ENCODE measurements at places on chromosomes 16 and 17. TPM values are rescaled to one million over a fixed set of nuclear protein-coding genes. Genes with fewer than 3 reads are reported as not detected.

DNA sequence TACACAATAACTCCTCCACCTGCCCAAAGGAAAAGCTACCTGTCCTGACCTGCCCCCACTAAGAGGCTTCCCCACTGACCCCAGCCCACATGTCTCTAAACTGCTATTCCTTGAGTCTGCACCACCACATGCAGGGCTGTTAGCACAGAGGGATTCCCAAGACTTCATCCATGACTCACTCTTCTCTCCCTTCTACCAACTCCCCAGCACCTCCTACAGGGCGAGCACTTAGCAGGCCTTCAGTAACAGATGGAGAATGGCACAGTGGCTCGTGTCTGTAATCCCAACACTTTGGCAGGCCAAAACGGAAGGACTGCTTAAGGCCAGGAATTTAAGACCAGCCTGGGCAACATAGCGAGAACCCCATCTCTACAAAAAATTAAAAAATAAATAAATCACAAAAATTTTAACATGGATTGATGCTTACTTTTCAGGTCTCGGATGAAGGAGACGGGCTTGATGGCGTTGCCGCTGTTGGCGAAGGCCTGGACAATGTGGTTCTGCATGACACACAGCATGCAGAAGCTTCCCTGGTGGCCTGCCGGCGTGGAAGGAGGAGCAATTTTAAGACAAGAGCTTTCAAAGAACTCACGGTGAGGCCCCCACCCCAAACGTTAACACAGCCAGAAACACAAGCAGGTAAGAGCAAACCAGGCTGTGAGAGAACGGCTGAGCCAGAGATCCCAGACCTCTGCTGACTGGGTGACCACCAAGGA lies 12.0 kb downstream of the USP36 start:
- DNase-seq: no peak

Gene PROCA1
- 3.5 TPM for total RNA-seq

Gene WNT3
- under 0.01 TPM for total RNA-seq

DNA sequence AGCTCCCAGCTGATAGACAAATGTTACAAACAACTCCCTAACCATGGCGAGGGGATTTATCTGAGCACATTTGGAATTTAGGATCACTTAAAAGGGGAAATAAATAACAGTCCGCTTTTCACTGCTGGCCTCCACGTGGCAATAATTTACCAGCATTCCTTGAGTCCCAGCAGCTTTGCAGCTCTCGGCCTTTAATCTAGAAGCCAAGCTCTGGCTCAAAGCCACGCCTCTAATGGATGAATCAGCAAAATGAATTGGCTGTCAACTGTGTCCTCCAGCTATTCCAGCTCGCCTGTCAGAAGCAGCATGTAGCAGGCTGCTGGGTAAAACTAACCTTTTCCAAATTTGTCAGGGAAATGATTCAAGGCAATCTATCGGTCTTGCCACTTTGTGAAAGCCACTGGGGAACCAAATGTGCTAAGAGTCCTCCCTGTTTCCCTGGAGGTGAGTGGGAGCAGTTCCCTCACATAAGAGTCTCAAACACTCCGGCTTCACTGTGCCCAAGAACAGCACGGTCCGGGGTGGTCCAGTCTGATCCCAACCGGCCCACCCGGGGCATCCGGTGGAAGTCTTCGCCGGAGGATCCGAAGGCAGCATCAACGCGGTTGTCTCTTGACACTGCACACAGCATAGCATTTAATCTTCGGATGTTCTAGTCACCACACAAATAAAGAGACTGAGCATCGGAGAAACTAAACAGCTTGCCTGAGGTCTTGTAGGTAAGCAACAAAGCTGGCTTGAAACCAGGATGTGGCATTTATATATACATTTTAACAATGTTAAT lies 143.3 kb downstream of the PARN start:
- no peak for DNase-seq

GRCh38 chr17:43634591-43635125 lies 27.1 kb downstream of the MEOX1 start:
- no peak for DNase-seq

DNA sequence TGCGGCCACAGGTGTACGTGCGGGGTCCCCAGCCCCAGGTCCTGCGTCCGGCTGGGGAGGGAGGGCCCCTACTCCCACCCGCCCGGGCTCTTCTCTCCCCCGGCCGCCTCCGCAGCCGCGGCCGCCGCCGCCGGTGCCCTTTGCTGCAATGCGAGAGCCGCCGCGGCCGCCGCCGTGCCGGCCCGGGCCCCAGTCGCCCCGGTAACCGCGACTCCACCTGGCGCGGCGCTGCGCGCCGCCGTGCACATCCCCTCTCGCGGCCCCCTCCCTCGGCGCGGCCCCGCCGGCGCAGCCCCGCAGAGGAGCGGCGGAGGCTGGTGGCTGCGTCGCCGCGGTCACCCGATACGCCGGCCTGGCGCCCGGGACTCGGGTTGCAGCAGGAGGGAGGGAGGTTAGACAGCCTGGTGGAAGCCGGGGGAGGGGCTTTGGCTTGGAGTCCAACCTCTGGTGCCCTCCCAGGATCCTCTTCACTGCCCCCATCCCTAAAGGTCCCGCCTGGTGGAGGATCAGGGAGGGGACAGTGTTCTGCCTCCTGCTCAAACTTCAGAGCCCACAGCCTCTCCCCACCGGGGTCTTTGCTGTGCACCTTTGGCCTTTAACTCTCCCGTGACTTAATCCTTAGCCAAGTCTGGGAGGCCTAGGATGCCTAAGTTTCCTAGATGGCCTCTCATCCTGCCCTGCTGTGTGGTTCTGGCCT lies 32.9 kb downstream of the SRCIN1 start:
- DNase-seq: peak; percentile 31

GRCh38 chr16:82738699-82739098 lies 111.9 kb downstream of the CDH13 start:
- no peak for DNase-seq

DNA sequence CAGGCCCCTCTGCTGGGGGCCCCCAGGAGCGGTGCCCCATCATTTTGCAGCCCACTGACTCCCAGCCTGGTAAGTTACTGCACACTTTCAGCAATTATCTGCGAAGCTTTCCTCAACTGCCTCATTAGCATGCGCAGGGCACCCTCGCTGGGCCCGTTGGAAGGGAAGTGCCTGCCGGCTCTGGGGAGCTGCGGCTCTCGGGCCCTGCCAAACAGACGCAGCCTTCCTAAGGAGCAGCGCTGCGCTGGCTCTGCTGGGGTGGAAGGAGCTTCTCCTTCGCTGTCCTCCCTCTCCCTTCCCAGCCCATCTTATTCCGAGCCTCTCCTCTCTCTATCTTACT lies 71.0 kb downstream of the RBBP6 start:
- DNase-seq: peak; percentile 29

Gene KIF2B
- total RNA-seq: under 0.01 TPM

GRCh38 chr16:1311738-1312466 lies 2.5 kb downstream of the UBE2I start:
- no peak for DNase-seq

Gene VPS4A
- 23.2 TPM for total RNA-seq

GRCh38 chr17:78576389-78577112 lies 645 bp downstream of the DNAH17 start:
- no peak for DNase-seq

Gene RNF222
- total RNA-seq: 0.27 TPM

Gene SECTM1
- 15.1 TPM for total RNA-seq

DNA sequence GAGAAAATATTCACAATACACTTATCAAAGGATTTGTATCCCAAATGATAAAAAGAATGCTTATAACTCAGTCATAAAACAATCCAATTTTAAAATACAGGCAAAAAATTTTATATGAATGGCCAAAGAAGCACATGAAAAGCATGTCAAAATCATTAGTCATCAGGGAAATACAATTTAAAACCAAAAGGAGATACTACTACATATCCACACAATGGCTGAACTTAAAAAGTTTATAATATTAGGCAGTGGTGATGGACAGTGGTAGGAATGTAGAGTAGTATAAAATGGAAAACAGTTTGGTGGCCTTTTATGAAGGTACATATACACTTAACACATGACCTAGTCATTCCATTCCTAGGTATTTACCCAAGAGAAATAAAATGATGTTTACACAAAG lies 12.2 kb downstream of the CMC2 start:
- no peak for DNase-seq

DNA sequence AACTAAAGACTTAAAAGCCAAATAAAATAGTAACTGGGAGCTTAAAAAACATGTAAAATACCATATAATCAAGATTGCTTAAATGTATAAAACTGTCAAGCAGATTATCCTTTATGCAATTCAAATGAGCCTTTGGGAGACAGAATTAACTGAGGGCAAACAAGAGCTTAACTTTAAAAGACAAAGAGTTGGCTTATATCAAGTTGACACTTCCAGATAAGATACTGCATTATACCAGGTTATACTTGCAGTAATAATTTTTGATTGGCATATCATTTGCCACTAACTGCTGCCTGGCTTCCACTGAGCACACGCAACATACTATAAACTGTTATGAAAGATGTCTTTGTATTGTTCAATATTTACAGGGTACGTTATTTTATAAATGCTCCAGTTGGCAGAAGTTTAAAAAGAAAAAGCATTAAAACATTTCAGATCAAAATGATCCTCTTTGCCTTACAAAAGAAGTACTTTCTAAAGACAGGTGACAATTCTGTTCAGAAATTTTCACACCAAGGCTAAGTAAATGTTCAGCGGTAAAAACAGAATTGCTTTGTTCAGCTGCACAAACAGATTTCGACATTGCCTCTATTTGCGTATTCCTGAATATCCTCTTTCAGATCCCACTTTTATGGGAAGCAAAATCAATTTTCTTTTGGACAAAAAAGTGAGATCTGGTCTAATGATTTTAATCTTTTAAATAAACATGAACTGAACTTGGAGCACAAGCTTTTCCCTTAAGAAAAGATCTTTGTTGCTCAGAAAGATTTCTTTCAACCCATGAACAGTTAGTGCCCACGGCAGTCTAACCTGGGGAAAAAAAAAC lies 50.7 kb downstream of the TOX3 start:
- DNase-seq: no peak

DNA sequence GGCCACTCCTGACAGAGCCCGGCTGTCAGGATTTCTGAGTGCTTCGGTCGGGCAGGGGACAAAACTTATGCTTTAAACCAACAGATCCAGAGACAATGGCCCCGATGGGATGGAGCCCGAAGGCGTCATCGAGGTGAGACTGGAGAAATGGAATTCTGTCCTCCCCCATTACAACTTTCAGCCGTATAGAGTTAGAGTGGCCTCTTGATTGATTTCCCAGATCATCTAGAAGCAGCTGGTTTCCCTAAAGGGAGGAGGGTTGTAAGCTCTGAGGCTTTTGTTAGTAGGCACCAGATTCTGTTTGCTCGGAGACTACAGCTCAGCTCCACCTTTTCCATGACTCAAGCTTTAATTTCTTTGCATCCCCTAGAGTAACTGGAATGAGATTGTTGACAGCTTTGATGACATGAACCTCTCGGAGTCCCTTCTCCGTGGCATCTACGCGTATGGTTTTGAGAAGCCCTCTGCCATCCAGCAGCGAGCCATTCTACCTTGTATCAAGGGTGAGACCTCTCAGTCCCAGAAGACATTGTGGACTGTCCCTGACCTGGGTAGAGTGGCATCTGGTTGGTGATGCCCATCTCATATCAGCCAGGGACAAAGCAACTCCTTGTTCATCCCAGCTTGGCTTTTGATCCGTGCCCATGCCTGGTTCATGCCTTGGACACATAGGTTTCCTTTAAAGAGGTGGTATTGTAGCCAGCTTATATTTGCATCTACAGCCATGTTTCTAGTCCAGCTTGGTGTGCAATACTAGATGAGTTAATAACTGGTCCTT lies 5.1 kb upstream of the CD68 start:
- no peak for DNase-seq

GRCh38 chr17:75238684-75239191 lies 22.7 kb downstream of the GGA3 start:
- DNase-seq: peak; percentile 71

GRCh38 chr16:57944970-57945739 lies 25.8 kb downstream of the CNGB1 start:
- no peak for DNase-seq

DNA sequence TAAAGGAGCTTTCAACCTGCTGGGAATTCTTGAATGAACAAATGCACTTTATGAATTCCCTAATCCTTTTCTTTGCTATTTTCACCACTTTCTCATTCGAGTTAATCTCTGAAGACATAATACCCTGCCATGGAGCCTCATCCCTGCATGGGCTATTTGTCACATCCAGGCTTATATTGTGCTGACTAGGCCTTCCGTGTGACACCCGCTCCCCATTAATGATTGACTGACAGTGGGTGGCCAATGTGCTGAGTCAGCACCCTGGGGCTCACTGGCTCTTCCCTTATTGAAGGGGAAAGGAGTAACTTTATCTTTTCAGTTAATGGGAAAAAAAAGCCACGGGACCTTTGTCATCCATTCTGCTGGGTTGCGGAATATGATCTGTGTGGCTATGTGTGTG lies 1024.8 kb upstream of the EEF2KMT start:
- DNase-seq: no peak

DNA sequence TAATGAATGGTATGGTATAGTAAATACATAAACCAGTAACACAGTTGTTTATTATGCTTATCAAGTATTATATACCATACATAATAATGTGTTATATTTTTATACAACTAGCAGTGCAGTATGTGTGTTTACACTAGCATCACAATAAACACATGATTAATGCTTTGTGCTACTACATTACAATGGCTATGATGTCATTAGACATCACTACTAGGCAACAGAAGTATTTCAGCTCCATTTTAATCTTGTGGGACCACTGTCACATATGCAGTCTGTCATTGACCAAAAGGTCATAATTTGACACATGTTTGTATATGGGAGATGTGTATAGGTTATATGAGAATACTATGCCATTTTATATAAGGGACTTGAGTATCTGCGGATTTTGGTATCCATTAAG lies 32.7 kb downstream of the TRIM37 start:
- no peak for DNase-seq

DNA sequence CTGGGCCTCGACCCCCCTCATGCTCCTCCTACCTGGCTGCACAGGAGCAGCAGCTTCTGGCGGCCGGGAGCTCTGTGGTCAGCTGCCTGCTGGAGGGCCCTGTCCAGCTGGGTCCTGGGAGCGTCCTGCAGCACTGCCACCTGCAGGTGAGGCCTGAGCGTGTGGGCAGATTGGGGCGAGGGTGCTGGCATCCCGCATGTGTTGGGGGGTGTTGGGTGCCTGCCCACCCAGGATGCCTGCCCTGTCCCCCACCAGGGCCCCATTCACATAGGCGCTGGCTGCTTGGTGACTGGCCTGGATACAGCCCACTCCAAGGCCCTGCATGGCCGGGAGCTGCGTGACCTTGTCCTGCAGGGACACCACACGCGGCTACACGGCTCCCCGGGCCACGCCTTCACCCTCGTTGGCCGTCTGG lies 16.5 kb downstream of the FCSK start:
- no peak for DNase-seq

Gene CEP295NL
- 1.6 TPM for total RNA-seq

Gene MT1M
- not detected for total RNA-seq

Gene CA5A
- not detected for total RNA-seq
